ENCODE measurements at places on chromosomes 5 and 9.

DNA sequence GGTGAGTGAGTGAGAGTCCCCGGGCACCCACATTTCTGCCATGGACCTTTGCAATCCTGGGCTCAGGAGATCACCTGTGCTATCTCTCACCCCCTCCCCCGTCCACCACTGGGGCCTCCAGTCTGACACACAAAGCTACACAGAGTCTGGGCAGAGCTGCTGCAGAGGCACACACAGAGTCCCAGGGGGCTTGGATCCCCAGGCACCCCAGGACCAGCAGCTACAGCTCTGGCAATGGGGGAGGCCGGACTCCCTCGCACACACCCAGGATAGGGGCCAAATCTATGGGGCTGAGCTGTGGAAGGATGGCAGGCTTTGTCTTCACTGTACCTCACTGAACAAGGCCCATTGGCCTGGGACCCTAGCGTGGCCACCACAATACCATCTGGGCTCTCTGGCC, 328.8 kb downstream of the MAN2A1 start:
- DNase-seq = no peak
- no peaks in the 10 kb centered on the region for H3K27me3 ChIP-seq
- no peak overlapping the region for H3K4me3 ChIP-seq
- H3K27ac ChIP-seq = no peak overlapping the region
- H3K4me1 ChIP-seq = no peaks in the 10 kb centered on the region
- H3K36me3 ChIP-seq = no peaks in the 10 kb centered on the region

DNA sequence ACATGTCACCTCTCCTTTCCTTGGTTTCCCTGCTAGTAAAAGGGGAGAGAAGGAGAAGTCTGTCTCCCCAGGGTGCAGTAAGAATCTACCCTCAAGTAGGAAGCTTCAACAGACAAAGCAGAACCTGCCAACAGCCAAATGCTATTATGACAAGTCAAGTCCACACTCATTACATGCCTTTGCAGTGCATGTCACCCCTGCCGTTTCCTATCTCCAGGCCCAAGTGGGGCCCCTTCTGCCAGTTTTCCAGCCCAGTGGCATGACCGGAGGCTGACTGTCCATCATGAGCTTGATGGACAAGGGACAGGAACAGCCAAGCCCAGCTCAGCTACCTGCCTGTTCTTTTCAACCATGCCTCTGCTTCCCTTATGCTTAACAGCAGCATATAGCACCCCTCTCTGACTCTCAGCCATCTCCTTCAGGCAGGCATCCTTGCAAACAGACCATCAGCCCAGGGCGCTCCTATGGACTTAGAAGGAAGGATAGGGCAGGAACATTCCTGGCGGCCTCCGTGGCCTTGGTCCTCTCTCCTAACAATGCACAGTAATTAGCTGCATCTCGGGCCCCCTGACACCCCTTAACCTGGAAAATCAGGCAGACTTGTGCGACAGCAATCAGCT, 107.2 kb upstream of the RAD23B start:
- H3K4me3 ChIP-seq = no peak overlapping the region
- H3K4me1 ChIP-seq = no peaks in the 10 kb centered on the region

DNA sequence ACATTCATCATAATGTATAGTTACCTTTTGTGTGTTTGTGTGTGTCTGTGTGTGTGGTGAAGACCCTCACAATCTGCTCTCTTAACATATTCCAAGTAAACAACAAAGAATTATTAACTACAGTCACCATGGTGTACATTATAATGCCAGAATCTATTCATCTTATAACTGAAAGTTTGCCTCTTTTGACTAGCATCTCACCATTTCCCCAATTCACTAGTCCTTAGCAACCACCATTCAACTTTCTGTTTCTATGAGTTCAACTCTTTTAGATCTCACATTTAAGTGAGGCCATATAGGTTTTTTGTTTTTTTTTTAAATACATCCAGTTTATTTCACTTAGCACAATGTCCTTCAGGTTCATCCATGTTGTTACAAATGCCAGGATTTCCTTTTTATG, 83.6 kb downstream of the SMC2 start:
- H3K27ac ChIP-seq = no peak overlapping the region
- H3K27me3 ChIP-seq = no peaks in the 10 kb centered on the region
- no peaks in the 10 kb centered on the region for H3K4me1 ChIP-seq
- H3K36me3 ChIP-seq = no peaks in the 10 kb centered on the region
- no peak for DNase-seq

GRCh38 chr9:85443190-85443598, 298.6 kb downstream of the AGTPBP1 start:
- no peaks in the 10 kb centered on the region for H3K4me1 ChIP-seq
- no peaks in the 10 kb centered on the region for H3K27me3 ChIP-seq
- no peaks in the 10 kb centered on the region for H3K36me3 ChIP-seq
- DNase-seq = no peak

GRCh38 chr9:110820381-110820780, 151.8 kb downstream of the MUSK start:
- H3K27me3 ChIP-seq = no peaks in the 10 kb centered on the region
- no peaks in the 10 kb centered on the region for H3K4me1 ChIP-seq
- H3K4me3 ChIP-seq = no peak overlapping the region
- no peaks in the 10 kb centered on the region for H3K36me3 ChIP-seq
- H3K27ac ChIP-seq = no peak overlapping the region

DNA sequence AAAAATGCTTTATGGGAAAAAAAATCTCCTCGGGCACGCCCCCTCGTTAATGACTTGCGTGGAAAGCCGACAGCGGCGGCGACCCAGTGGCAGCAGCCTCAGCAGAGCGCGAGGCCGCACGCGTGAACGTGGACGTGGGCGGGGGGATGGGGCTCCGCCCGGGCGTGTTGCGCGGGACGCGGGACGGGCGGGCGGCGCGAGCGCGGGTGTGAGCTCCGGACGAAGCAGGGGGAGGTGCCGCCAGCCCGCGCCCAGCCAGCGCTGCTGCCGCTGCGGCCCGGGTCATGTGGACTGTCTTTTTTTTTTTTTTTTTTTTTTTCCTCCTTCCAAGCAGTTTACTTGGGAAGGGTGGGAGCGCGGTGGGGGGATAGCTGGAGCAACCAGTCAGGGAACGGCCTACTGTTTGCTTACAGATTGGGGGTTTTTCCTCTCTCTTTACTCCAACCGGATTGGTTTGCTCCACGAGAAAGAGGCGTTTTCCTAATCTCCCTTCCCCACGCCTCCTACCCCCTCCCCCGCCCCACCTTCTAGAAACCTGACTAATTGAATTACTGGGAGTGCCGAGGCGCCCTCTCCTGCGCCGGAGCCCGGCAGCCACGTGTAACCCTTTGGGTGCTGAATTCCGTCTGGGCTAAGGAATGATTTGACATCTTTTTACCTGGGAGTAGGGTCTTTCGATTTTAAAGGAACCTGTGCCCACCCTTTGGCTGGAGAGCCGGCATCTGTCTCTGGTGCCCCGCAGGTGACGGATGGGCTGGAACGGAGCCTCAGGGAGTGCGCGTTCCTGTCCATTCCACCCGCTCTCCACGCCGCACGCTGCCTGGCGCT, 1.7 kb upstream of the EFNA5 start:
- peaks cover 41% of the 10 kb centered on the region for H3K4me1 ChIP-seq
- no peak overlapping the region for H3K27ac ChIP-seq
- H3K4me3 ChIP-seq = peak overlapping the region; percentile 42
- H3K27me3 ChIP-seq = peaks cover 47% of the 10 kb centered on the region

DNA sequence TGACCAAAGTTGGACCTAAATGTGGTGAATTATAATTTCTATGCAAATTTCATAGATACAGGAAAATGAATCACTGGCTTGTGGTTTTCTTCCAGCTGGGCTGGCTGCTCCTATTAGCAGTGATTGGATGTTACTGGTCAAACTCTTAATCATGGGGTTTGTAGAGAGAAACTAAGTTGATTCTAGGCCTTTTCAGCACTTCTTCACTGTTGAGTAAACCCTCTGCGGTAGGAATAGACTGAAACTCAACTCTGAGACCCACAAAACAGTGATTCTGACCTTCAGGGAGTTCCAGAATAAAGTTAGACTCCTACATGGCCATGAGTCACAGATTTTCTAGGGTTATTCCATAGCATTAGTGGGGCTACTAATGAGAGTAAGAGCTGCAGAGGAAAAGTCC, 47.9 kb upstream of the FKTN start:
- H3K4me1 ChIP-seq = no peaks in the 10 kb centered on the region
- no peak overlapping the region for H3K27ac ChIP-seq
- H3K36me3 ChIP-seq = no peaks in the 10 kb centered on the region
- no peaks in the 10 kb centered on the region for H3K27me3 ChIP-seq
- no peak overlapping the region for H3K4me3 ChIP-seq

DNA sequence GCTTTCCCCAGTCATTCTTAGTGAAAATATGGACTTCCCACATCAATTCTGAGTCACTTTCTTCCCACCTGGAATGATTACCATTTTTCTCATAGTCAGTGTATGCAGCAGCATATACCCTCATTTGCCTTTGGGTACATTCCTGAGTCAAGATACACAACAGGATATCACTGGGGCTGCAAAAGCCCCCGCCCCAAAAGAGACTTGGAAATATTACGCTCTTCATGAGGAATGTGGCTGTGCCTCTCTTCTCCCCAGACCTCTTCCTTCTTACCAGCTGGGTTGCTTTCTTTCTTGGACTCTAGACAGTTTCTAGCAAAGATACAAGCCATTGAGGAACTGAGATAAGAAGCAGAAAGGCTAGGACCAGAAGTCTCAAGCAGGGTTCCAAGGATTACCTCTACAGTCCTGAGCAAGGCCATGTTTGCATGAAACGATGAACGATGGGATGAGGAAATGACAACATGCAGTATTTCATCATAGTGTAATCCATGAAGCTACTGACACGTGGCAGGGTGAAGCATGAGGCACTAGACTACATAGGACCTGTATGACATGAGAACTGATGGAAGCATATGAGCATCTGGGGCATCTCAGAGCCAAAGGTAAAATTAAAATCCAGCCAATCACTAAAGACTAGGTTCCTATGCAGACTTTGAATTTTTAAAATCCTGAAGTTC, 218.1 kb downstream of the RAB3C start:
- H3K4me3 ChIP-seq = no peak overlapping the region
- H3K4me1 ChIP-seq = no peaks in the 10 kb centered on the region
- DNase-seq = no peak
- no peaks in the 10 kb centered on the region for H3K36me3 ChIP-seq
- H3K27me3 ChIP-seq = peaks cover 4% of the 10 kb centered on the region

DNA sequence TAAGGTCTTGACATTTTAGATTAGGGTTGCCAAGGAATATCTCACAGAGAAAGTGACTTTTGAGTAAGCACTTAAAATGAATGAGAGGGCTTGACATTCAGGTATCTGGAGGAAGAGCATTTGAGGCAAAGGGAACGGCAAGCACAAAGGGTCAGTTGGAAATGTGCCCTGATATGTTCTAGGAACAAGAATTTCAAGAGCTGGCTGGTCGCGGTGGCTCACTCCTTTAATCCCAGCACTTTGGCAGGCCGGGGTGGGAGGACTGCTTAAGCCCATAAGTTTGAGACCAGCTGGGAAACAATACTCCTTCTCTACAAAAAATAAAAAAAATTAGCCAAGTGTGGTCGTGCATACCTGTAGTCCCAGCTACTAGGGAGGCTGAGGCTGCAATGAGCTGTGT, 16.5 kb downstream of the KIAA1958 start:
- no peaks in the 10 kb centered on the region for H3K27me3 ChIP-seq
- no peak overlapping the region for H3K27ac ChIP-seq
- no peak for DNase-seq
- no peak overlapping the region for H3K4me3 ChIP-seq
- H3K4me1 ChIP-seq = no peaks in the 10 kb centered on the region

DNA sequence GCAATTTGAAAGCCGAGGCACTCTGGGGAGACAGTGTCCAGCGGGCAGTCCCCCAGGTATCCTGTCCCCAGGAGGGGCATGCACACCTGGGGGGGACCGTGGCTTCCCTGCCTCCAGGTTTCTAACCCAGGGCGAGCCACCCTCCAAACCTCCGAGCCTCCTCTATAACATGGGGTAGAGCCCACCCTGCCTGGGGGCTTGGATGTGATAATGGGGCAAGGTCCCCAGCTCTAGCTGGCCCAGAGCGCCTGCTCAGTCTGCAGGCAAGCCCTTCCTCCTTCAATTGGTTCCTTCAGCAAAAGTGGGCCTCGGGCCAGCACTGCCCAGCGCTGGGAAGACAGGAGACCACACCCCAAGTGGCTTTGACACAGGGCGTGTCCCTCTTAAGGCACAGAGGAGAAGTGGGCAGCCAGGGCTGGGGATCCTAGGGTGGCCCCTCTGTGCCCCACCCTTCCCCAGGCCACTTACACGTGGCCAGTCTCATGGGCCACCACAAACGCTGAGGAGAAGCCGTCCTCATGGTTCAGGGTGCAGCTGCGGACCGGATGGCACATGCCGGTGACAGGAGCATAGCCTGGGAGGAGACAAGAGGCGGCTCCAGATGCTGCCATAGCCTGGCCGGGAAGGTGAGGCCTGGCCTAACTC, 94.3 kb downstream of the ZNF354C start:
- H3K36me3 ChIP-seq = no peaks in the 10 kb centered on the region
- DNase-seq = no peak
- H3K4me1 ChIP-seq = no peaks in the 10 kb centered on the region
- H3K27me3 ChIP-seq = no peaks in the 10 kb centered on the region
- no peak overlapping the region for H3K27ac ChIP-seq

DNA sequence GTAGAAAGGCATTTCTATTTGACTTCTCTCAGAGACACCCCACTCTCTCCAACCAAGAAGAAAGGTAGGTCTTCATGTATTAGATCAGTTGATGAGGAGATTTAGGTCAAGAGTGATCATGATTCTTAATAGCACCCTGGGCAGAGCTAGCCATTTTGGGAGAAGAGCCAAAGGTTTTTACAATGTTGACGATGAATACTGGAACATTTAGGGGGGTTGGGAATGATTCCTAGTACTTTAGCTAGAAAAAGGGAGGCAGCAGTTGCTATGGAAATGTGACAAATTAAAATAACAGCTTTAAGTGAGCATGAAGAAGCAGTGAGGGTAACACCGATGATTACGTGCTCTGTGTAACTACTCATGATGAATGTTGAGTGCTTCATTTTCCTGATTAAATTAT, 9.5 kb upstream of the RPS23 start:
- H3K27me3 ChIP-seq = no peaks in the 10 kb centered on the region
- no peaks in the 10 kb centered on the region for H3K36me3 ChIP-seq
- DNase-seq = no peak
- H3K4me3 ChIP-seq = no peak overlapping the region
- no peaks in the 10 kb centered on the region for H3K4me1 ChIP-seq
- no peak overlapping the region for H3K27ac ChIP-seq

GRCh38 chr9:136567651-136568287, 21.9 kb upstream of the NOTCH1 start:
- H3K4me3 ChIP-seq = no peak overlapping the region
- H3K4me1 ChIP-seq = peaks cover 11% of the 10 kb centered on the region
- no peak for DNase-seq
- no peak overlapping the region for H3K27ac ChIP-seq
- H3K36me3 ChIP-seq = no peaks in the 10 kb centered on the region

GRCh38 chr5:140189977-140190871, 15.2 kb downstream of the CYSTM1 start:
- H3K27me3 ChIP-seq = no peaks in the 10 kb centered on the region
- H3K36me3 ChIP-seq = no peaks in the 10 kb centered on the region
- no peak for DNase-seq
- H3K4me1 ChIP-seq = peaks cover 2% of the 10 kb centered on the region

GRCh38 chr5:150321784-150322183, 19.1 kb upstream of the ARSI start:
- H3K4me1 ChIP-seq = no peaks in the 10 kb centered on the region
- no peaks in the 10 kb centered on the region for H3K36me3 ChIP-seq
- H3K27ac ChIP-seq = no peak overlapping the region
- H3K4me3 ChIP-seq = no peak overlapping the region

GRCh38 chr9:18319918-18320445, 154.0 kb upstream of the ADAMTSL1 start:
- DNase-seq = no peak
- no peak overlapping the region for H3K27ac ChIP-seq
- no peaks in the 10 kb centered on the region for H3K36me3 ChIP-seq
- no peaks in the 10 kb centered on the region for H3K4me1 ChIP-seq
- no peaks in the 10 kb centered on the region for H3K27me3 ChIP-seq

GRCh38 chr5:165574100-165574499, 2068.7 kb downstream of the MAT2B start:
- no peaks in the 10 kb centered on the region for H3K27me3 ChIP-seq
- H3K4me1 ChIP-seq = no peaks in the 10 kb centered on the region
